ENCODE measurements at places on chromosomes 6 and 20. TPM values are rescaled to one million over a fixed set of nuclear protein-coding genes. Genes with fewer than 3 reads are reported as not detected.

The TSBP1 gene
- not detected for total RNA-seq

The C6orf141 gene
- total RNA-seq = 14.2 TPM

The OLIG3 gene
- total RNA-seq = not detected

The RBL1 gene
- 15.0 TPM for total RNA-seq

The BNIP5 gene
- not detected for total RNA-seq

The ZSCAN23 gene
- 0.98 TPM for total RNA-seq

The TOMM34 gene
- 16.2 TPM for total RNA-seq

The TRIM15 gene
- total RNA-seq = not detected

The RIMS4 gene
- total RNA-seq = 6.4 TPM

The PTP4A1 gene
- total RNA-seq = 29.5 TPM

The TBXT gene
- total RNA-seq = not detected

GRCh38 chr6:20377623-20378265, 23.9 kb upstream of the E2F3 start:
- DNase-seq = no peak

DNA sequence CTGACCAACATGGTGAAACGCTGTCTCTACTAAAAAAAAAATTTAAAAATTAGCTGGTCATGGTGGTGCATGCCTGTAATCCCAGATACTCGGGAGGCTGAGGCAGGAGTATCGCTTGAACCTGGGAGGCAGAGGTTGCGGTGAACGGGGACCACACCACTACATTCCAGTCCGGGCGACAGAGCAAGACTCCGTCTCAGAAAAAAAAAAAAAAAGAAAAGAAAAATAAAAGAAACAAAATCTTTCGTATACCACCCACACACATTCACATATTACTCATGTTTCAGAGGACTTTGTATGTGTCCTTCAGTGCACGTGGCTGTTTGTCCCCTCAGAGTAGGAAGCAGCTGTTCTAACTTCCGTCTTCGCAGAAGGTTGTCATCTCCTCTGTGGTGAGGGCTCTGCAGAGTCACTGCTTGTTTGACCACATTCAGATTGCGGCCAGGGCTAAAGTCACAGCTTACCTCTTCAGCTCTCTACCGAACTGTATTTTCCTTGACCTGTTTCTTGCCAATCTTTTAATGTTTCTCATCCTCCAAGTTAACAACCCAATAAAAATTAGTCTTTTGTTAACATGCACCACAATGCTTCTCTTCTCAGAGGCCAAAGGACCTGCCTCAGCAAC, 36.6 kb upstream of the HIVEP1 start:
- no peak for DNase-seq

GRCh38 chr6:167341665-167342655, 17.1 kb downstream of the TTLL2 start:
- no peak for DNase-seq

GRCh38 chr20:32522526-32522775, 62.7 kb downstream of the NOL4L start:
- no peak for DNase-seq

- no peak for DNase-seq
Measured at GRCh38 chr6:152356016-152356415, 281.1 kb downstream of the SYNE1 start.

DNA sequence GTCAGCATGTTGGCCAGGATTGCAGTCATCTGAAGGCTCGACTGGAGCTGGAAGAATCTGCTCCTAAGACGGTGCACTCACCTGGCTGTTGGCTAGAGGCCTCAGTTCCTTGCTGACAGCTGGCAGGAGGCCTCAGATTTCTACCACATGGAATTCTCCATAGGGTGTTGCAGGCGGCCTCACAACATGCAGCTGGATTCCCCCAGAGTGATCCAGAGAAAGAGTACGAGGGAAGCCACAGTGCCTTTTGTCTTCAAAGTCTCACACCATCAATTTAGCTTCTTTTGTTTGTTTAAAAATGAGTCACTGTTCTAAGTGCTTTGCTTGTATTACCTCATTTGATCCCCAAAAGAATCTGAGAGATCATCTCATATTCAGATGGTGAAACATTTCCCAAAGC, 65.5 kb upstream of the FYN start:
- DNase-seq = no peak

DNA sequence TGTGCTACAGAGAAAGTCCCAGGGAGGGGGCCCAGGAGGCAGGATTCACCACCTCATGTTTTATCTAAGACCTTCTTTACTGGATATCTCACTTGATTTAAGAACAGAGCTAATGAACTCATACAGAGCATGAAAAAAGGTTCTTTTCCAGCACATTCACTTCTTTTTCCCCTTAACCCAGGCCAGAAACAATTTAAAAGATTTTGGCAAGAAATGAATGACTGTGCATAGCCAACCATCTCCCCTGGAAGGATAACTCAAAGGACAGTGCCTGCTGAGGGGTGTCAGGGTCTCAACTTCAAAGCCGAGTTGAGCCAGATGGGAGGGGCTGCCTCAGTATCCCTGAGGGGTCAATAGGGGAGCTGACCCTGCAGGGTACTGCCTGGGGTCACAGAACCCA, 253.4 kb downstream of the SOD2 start:
- DNase-seq = no peak

DNA sequence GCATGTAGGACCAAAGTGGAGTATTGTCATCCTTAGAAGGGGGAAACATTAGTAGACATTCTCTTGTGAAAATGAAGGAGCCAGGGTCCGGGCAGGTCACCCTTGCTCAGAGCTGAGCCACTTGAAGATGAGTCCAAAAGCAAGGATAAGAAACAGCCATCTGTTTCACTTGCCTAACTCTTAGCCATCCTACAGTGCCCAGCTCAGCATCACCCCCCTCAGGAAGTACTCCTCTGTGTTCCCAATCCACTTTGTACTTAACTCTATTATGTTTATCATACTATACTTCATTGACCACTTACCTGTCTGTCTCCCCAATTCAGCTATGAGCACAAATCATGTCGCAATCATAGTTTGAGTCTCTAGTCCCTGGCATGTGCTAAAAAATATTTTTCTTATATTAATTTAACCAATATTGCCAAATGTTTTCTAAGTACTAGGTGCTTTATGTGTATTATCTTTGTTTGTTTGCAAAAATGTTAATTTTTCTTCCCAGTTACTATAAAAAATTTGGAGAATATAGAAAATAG, 8.1 kb upstream of the TOX2 start:
- no peak for DNase-seq

- no peak for DNase-seq
Measured at GRCh38 chr6:131353876-131354275, 218.6 kb downstream of the AKAP7 start.

GRCh38 chr20:6884114-6884513, 116.6 kb downstream of the BMP2 start:
- DNase-seq = no peak

DNA sequence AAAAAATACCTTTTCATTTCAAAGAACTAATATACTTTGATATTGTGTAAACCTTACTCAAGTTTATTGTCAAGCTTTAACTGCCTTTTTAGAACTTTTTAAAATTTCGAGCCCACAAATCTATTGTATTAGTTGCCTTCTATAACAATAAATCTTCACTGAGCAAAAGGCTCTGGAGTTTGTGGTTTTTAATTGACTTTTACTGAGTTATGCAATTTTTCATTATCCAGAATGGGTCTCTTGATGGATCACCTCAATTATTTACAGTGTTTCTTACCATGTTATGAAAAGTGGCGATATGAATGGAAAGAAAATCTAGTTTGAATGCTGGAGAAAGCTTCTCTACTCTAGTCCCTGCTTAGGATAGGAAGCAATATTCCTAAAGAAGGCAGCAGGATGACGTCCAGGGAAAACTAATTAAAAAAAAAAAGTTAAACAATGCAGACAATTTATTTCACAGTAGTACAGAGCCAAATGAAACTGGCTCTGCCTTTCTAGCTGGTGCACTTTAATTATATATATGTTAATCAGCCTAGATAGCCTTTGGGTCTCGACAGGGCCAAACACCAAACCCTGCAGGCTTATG, 5.0 kb downstream of the ID4 start:
- no peak for DNase-seq

GRCh38 chr6:30206152-30206551, 7.1 kb downstream of the TRIM26 start:
- no peak for DNase-seq

GRCh38 chr20:44896583-44896982, 11.1 kb downstream of the YWHAB start:
- DNase-seq = no peak

- DNase-seq = no peak
Measured at GRCh38 chr6:43334466-43335095, 26.0 kb upstream of the CRIP3 start.

DNA sequence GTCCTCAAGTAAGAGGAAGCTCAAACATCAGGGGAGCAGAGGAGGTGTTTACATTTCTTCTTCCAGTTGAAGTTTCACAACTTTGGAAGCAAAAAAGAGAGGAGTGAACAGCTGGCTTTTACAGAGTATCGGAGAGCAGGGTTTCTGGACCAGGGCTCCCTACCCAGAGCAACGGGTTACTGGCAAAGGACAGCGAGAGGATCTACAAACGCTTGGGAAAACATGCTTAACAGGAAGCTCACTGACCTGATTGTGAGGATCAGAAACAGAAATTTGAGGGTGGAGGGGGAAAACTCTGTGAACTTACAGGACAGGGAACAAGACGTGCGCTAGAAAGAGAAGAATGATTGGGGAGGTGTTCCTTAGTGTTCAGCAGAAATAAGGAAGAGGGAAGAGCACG, 85.7 kb upstream of the TAB2 start:
- no peak for DNase-seq

DNA sequence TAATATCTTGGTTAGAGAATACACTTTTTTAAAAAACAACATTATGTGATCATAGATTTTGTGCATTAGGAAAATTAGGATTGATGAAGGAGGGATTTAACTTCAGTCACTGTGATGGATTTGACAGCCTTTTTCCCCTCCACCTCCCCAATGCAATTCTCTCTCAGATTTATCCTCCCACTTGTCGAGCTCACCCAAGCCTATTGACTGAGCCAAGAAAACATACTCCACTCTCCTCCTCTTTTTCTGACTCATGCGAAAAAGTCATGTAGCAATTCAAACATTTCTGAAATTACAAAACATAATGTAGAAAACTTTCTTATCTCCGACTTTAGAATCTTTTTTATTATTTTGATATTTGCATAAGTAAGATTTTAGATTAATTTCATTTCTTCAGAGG, 24.1 kb downstream of the KLHL32 start:
- DNase-seq = no peak

- DNase-seq = no peak
Measured at GRCh38 chr20:19095762-19096161, 116.7 kb upstream of the SLC24A3 start.

GRCh38 chr20:10911298-10911697, 237.5 kb upstream of the JAG1 start:
- DNase-seq = no peak

DNA sequence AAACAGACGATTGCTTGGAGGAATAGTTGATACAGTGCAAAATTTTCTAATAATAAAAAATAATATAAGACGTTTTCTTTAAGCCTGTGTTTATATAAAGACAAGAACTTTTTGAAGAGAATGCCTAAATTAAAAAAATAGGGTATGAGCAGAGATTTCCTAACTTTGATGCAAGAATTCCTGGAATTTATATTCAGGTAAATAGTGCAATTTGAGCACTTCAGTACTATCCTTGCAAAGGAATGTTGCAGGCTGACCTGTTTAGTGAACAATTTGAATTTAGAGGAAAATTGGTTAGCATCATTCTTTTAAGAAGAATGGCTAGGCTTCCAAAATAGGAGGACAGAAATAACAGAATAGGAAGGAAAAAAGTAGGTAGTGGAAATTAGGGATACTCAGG, 1172.3 kb downstream of the HACE1 start:
- no peak for DNase-seq

GRCh38 chr20:23149623-23150279, 63.6 kb upstream of the CD93 start:
- DNase-seq = peak; percentile 42

DNA sequence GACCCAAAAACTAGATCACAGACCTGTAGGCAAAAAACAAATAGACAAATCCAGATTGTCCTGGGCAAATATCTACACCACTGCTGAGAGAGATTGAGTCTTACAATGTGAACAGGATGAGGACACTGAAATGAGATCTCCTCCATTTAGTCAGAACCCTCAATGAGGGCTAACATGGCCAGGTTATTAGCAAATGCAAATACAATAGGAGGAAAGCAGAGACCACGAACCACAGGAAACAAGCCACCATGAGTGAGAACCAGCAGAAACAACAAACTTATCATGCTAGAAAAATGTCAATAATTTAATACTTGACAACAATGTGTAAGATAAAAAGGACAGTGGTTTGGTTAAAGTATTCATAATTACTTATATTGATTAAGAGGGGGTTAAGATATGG, 162.8 kb downstream of the SYNE1 start:
- no peak for DNase-seq

DNA sequence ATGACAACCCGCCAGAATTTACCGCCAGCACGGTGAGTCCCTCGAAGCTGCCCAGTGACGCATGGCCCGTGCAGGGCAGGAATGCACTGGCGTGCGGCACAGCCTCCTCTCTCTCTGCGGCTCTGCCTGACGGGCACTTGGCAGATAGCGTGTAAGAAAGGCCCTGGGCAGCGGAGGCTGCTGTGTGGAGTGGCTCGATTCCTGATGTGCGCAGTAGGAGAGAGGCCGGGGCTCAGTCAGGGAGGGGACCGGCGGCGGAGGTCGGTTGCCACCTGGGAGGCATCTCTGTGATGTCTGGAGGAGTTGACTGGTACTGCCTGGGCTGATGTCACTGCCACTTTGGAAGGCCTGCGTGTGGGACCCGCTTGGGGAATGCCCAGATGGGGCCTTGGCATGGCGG, 170.7 kb downstream of the TAF4 start:
- DNase-seq = no peak

DNA sequence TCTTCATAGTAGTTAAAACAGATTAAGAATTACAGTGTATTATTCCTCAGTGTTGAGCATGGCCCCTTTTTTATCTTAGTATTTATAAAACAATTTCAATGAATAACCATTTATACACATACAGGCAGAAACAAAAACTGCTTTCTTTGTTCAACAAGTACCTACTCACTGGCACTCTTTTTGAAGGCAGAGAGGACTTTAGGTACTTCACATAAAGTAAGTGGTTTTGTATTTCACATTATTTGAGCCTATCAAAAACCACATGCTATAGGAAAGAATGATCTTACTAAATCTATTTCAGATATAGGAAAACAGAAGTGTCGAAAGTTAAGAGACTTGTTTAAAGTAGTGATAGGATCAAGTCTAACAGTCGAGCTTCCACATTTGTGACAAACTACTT, 73.8 kb downstream of the PRKN start:
- DNase-seq = no peak

DNA sequence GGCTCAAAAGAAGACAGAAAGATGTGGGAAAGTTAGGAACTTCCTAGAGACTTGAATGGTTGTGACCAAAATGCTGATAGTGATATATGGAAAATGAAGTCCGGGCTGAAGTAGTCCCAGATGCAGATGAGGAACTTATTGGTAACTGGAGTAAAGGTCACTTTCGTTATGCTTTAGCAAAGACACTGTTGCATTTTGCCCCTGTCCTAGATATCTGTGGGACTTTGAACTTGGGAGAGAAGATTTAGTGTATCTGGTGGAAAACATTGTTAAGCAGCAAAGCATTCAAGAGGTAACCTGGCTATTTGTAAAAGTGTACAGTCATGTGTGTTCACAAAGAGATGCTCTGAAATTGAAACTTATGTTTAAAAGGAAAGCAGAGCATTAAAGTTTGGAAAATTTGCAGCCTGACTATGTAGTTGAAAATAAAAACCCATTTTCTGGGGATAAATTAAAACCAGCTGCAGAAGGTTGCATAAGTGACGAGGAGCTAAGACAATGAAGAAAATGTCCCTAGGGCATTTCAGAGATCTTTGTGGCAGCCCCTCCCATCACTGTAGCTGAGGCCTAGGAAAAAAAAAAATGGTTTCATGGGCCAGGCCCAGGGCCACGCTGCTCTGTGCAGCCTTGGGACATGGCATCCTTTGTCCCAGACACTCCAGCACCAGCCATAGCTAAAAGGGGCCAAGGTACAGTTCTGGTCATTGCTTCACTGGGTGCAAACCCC, 1692.2 kb downstream of the HACE1 start:
- no peak for DNase-seq

Data from vagina (tissue), 2 donors.